ENCODE measurements at places on chromosomes 13 and 19. TPM values are rescaled to one million over a fixed set of nuclear protein-coding genes. Genes with fewer than 3 reads are reported as not detected.

Gene APOC1
- 3.7 TPM for total RNA-seq

Gene RGL3
- total RNA-seq = 0.18 TPM

Gene CPAMD8
- total RNA-seq = 11.9 TPM

Gene C19orf73
- 1.5 TPM for total RNA-seq

Gene CYP2A7
- total RNA-seq = not detected

Gene KIR3DL1
- total RNA-seq = not detected

Gene PODNL1
- 0.45 TPM for total RNA-seq

Gene ZNF543
- total RNA-seq = 30.1 TPM

Gene ZNF229
- 25.1 TPM for total RNA-seq

Gene FGF21
- not detected for total RNA-seq

Gene ZNF491
- 20.2 TPM for total RNA-seq

Gene ZNF8
- 20.2 TPM for total RNA-seq

Gene PGLYRP2
- total RNA-seq = not detected

Gene FUT6
- total RNA-seq = not detected

Gene TJP3
- not detected for total RNA-seq

Gene PIK3R2
- total RNA-seq = 21.2 TPM

Gene BST2
- total RNA-seq = 2.5 TPM

Gene C19orf38
- 0.54 TPM for total RNA-seq

Gene FLT3LG
- 0.36 TPM for total RNA-seq

Measured in cerebellum (tissue), 4 donors.